ENCODE measurements at places on chromosomes 7 and 10.
A peak's percentile ranks its signal among the peaks of the same experiment; 100 is the strongest.

DNA sequence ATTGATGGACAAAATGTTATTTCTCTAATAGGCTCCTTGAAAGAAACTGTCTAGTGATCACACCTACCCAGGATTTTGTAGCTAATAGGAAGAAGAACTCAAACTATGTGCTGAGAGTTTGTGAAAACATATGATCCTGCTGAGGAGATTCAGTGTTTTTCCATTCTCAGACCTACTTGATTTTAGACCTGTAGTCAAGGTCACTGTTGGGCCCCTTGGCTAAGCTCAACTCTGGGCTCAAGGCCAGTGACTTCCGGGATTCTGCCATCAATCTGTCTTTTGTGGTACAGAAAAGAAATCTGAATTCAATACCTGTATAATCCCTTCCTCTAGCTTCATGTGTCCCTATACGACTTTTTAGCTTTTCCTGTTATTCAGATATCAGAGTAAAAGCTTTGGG, 79.7 kb upstream of the FERD3L start:
- no peak for DNase-seq
- no peaks in the 10 kb centered on the region for H3K4me1 ChIP-seq
- H3K36me3 ChIP-seq: no peaks in the 10 kb centered on the region
- H3K4me3 ChIP-seq: no peak overlapping the region

- H3K27me3 ChIP-seq: no peaks in the 10 kb centered on the region
- no peak overlapping the region for H3K4me3 ChIP-seq
- H3K27ac ChIP-seq: no peak overlapping the region
- no peak for DNase-seq
- H3K4me1 ChIP-seq: no peaks in the 10 kb centered on the region
These were observed 509.3 kb downstream of the PHTF2 start for GRCh38 chr7:78307892-78308291.

- H3K4me3 ChIP-seq: no peak overlapping the region
- peak overlapping the region; percentile 34 for H3K27ac ChIP-seq
- DNase-seq: peak; percentile 69
These were observed 11.9 kb downstream of the FLNC start for GRCh38 chr7:128841921-128842673.

DNA sequence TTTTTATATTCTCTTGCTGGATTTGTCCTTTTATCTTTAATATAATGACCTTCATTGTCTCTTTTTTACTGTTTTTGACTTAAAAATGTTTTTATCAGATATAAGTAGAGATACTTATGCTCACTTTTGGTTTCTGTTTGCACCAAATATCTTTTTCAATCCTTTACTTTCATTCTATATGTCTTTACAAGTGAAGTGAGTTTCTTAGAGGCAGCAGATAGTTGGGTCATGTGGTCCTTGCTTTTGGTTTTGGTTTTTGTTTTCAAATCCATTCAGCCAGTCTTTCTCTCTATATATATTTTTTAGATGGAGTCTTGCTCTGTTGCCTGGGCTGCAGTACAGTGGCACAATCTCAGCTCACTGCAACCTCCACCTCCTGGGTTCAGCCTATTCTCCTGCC, 932.4 kb upstream of the LRRTM3 start:
- H3K4me1 ChIP-seq: no peaks in the 10 kb centered on the region
- H3K36me3 ChIP-seq: no peaks in the 10 kb centered on the region
- no peaks in the 10 kb centered on the region for H3K27me3 ChIP-seq
- DNase-seq: no peak

DNA sequence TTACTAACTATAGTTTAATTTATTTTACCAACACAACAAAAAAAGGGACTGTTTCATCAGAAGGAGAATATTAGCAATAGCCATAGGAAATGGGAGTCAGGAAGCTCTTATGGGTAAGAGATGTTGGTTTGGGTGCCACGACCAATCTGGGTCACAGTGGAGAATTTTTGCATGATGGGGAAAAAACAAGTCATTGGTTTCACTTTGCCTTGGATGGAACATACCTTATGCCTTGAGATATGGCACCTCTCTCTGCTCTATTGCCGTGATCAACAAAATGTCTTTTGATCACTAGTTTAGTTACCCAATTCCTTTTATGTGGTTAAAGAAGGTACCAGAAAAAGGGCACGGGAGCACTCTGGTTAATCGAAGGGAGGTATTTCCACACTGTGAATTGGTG, 48.2 kb downstream of the PNLIPRP3 start:
- H3K4me1 ChIP-seq: no peaks in the 10 kb centered on the region
- no peak for DNase-seq
- H3K27ac ChIP-seq: no peak overlapping the region
- no peaks in the 10 kb centered on the region for H3K36me3 ChIP-seq
- no peaks in the 10 kb centered on the region for H3K27me3 ChIP-seq

DNA sequence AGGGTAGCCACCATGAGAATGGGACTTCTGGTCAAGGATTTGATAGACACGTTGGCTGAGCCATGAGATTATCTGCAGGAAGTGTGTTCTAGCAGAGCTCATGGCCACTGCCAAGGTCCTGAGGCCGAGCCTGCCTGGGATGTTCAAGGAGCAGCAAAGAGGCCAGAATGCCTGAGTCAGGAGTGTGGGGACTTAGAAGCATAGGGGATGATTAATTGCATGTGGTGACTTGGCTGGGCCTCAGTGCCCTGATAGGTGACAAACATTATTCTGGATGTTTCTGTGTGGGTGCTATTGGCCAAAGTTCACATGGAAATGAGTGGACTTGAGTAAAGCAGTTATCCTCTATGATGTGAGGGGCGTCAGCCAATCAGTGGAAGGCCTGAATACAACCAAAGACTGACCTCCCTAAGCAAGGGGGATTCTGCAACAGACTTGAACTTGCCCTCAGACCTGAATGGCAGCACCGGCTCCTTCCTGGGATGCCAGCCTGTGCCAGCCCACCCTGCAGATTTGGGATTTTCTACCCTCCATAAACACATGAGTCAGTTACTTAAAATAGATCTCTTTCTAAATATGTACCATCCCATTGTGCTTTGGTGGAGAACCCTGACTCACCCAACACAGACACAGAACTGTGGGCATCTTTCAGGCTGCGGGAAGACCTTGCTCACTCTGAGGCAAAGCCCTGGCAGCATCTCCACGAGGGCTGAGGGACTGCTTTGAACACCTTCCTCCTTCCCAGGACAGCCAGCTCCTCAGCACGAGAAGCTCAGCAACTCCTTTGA, 363.9 kb upstream of the MGMT start:
- no peak overlapping the region for H3K4me3 ChIP-seq
- no peaks in the 10 kb centered on the region for H3K27me3 ChIP-seq
- peak; percentile 4 for DNase-seq
- H3K4me1 ChIP-seq: peaks cover 35% of the 10 kb centered on the region
- H3K36me3 ChIP-seq: peaks cover 3% of the 10 kb centered on the region

DNA sequence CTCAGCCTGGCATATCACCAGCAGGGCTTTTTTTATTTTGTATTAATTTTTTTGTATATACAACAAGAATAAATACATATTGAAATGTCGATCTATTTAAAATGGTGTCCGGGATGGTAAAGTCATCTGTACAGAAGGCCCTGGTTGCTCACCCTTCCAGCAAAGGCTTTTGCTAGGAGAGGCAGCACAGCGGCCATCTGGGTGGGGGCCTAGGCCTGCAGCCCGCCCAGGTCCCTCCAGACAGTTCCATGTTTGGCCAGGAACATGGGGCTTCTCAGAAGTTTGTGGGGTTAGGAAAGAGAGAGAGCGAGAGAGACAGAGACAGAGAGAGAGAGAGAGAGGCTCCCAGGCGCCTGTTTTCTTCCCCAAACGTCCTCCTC, 152.6 kb upstream of the LYZL2 start:
- peaks cover 25% of the 10 kb centered on the region for H3K4me1 ChIP-seq
- peak overlapping the region; percentile 49 for H3K27ac ChIP-seq
- H3K4me3 ChIP-seq: no peak overlapping the region
- H3K36me3 ChIP-seq: no peaks in the 10 kb centered on the region
- peaks cover 20% of the 10 kb centered on the region for H3K27me3 ChIP-seq

GRCh38 chr10:110455446-110455845, 42.3 kb upstream of the DUSP5 start:
- H3K4me1 ChIP-seq: peaks cover 39% of the 10 kb centered on the region
- peak overlapping the region; percentile 50 for H3K27ac ChIP-seq
- H3K27me3 ChIP-seq: peaks cover 14% of the 10 kb centered on the region
- DNase-seq: no peak
- no peak overlapping the region for H3K4me3 ChIP-seq
- no peaks in the 10 kb centered on the region for H3K36me3 ChIP-seq

DNA sequence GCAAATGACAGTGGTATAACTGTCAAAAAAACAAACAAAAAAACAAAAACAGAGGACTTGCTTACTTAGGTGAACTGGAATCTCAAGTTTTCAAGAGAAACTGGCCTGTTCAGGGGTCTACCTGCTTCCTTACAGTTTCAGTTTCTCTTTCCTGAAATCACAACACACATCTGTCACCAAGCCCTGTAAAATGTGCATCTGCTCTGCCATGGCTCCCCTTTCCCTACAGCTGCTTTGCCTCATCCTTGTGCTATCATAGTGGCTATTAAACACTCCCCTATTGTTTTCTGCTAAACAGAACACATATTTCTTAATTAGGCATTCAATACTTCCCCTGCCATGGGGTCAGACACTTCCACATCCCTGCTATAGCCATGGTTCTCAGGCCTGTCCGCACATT, 37.6 kb downstream of the CPED1 start:
- H3K4me3 ChIP-seq: no peak overlapping the region
- no peak for DNase-seq
- H3K27ac ChIP-seq: no peak overlapping the region
- no peaks in the 10 kb centered on the region for H3K36me3 ChIP-seq

- no peak overlapping the region for H3K4me3 ChIP-seq
- DNase-seq: no peak
These were observed 39.9 kb downstream of the LDB3 start for GRCh38 chr10:86708068-86708782.

DNA sequence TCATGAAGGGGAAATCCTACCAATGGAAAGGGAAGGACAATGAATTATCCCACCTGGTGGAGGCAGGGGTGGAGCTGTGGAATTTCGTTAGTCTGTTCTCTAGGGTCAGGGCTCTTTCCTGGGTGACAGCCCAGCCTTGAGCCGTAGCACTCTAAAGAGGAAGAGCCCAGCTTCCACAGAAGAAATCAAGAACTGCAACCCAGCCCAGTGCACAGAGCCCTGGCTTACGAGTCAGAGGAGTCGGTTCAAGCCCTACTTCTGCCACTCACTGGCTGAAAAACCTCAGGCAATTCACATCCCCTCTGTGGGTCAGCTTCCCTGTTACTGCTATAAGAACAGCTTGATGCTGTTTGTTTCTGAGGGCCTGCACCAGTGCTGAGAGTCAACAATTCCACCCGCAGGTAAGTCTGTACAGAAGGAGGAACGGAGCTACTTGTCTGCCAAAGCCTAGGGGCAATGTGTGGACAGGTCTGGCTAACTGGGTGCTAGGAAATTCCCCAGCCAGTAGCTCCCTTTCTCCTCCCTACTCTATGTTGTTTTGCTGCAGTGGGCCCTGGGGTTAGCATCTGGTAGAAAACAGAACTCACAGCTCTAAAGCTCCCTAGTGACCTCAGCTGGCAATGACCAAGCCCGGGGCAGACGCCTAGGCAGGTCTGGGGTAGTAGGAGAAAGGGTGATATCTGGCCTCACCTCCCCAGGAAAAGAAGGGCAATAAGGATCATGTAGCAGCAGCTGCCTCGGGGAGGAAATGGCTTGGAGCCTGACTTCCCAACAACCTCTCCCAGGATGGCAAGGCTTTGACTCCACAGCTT, 3.3 kb downstream of the AVPI1 start:
- H3K27me3 ChIP-seq: no peaks in the 10 kb centered on the region
- H3K4me1 ChIP-seq: peaks cover 17% of the 10 kb centered on the region
- no peaks in the 10 kb centered on the region for H3K36me3 ChIP-seq
- DNase-seq: no peak

DNA sequence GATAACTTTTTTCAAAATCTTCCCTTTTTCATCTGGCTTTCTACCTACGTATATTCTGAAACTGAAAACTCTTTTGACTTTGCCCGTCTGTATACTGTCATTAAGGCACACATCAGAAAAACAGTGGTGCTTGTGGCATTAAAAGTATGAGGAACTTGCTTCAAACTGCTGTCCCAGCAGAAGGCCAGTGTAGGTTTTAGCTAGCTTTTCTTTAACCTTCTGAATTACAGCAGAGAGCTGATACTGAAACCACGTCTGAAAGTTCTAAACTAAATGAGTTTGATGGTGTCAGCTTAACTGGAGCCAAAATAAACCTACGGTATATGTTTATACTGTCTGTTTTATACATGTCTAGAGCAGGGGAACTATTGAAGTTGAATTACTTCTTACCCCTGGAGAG, 283.4 kb downstream of the TFEC start:
- no peaks in the 10 kb centered on the region for H3K36me3 ChIP-seq
- no peak for DNase-seq
- no peak overlapping the region for H3K27ac ChIP-seq
- no peak overlapping the region for H3K4me3 ChIP-seq
- no peaks in the 10 kb centered on the region for H3K4me1 ChIP-seq

DNA sequence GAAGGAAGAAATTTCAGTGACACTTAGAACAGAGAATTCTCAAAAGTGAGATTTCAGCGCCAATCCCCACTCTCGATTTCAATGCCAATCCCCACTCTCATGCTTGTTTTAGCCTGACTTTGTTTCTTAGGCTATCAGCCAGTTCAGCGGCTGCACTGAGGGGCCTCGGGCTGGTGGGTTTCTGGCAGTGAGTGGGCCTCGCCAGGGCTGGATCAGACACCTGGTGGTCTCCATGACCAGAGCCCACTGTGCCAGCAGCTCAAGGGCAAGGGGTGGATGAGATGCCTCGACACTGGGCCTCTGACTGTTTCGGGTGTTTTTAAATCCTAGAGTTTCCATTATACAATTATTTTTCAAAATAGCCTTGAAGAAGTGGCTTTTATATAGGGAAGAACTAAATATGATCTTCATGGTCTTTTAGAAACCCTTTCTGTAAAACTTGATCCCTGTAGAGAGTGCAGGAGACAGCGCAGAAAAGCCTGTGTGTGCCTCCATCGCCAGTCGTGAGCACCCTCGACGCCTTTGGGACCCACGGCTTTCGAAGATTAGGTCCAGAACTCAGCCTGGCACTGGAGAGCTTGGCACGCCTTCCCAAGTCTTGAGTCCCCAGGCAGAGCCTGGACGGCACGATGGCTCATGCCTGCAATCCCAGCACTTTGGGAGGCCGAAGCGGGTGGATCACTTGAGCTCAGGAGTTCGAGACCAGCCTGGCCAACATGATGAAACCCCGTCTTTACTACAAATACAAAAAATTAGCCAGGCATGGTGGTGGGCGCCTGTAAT, 76.2 kb downstream of the INPP5A start:
- peaks cover 31% of the 10 kb centered on the region for H3K36me3 ChIP-seq
- DNase-seq: no peak
- H3K4me3 ChIP-seq: no peak overlapping the region
- H3K4me1 ChIP-seq: peaks cover 30% of the 10 kb centered on the region
- H3K27me3 ChIP-seq: peaks cover 3% of the 10 kb centered on the region

- DNase-seq: no peak
- peaks cover 24% of the 10 kb centered on the region for H3K36me3 ChIP-seq
- no peaks in the 10 kb centered on the region for H3K27me3 ChIP-seq
- no peak overlapping the region for H3K4me3 ChIP-seq
These were observed 41.1 kb downstream of the SIRT1 start for GRCh38 chr10:67925449-67926005.
